NCI-H1105 (cell line): ENCODE measurements at places on chromosomes 7 and 10.

GRCh38 chr10:122204691-122205489 lies 66.2 kb upstream of the BTBD16 start:
- DNase-seq: no peak

DNA sequence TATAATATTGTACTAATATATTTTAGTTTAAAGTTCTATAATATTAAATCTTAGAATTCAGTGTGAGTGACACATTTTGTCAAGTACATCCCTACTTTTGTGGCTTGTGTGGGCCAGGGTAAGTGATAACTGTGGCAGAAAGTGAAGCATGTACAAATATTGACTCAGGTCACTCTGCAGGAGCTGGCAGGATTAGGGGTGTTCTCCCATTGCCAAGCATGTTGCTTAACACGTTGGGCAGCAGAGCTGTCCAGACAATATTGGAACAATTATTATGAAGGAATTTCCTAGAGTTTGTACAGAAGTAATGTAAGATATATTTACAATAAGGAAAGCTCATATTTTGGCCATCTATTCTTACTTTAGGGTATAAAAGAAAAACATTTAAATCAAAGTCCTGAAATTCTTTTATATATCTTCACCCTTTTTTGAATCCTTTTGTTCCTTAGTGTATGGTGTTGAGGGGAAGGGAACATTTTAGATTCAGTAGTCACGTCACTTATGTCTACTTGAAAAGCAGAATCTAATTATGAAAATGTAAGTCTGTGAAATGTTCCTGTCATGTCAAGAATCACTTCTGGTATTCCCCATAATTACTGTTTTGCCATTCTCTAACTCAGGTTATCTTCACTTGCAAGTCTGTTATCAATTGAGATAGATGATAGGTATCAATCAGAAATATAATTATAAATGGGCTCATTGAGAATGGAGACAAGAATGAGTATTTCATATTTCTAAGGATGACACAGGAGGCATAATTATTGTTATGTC lies 4.0 kb downstream of the HDAC9 start:
- DNase-seq: no peak

DNA sequence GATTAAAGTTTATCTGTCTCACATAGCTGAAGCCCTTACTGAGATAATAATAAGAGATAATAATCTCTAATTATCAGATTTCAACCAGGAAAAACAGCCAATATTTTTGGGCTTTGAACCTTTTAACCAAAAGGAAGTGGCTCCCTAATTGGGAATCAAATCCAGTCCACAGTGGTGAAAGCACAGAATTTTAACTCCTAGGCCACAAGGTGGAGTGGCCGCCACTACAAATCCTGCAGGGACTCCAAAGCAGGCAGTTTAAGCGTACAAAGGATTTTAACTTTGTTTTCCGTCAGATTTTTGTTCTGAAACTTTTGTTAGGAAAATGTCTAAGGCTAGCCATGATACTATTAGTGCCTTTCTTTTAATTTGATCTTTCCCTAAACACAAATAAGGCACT lies 99.6 kb upstream of the CCNY start:
- DNase-seq: no peak

- no peak for DNase-seq
These were observed 2.5 kb downstream of the ZEB1 start for GRCh38 chr10:31321396-31321941.

GRCh38 chr10:131159771-131160170 lies 151.8 kb downstream of the TCERG1L start:
- no peak for DNase-seq

- no peak for DNase-seq
These were observed 440.5 kb downstream of the SEMA3D start for GRCh38 chr7:84746353-84746752.

GRCh38 chr10:84469470-84469869 lies 141.1 kb downstream of the CCSER2 start:
- DNase-seq: no peak
